ENCODE measurements at places on chromosomes 5 and 9.

- DNase-seq, result no peak
Observed at GRCh38 chr5:142342128-142342981, 17.5 kb upstream of the SPRY4 start.

- no peak for DNase-seq
Observed at GRCh38 chr9:127163409-127163808, 41.0 kb upstream of the ANGPTL2 start.

- no peak for DNase-seq
Observed at GRCh38 chr5:159657771-159658170, 258.5 kb upstream of the ADRA1B start.

DNA sequence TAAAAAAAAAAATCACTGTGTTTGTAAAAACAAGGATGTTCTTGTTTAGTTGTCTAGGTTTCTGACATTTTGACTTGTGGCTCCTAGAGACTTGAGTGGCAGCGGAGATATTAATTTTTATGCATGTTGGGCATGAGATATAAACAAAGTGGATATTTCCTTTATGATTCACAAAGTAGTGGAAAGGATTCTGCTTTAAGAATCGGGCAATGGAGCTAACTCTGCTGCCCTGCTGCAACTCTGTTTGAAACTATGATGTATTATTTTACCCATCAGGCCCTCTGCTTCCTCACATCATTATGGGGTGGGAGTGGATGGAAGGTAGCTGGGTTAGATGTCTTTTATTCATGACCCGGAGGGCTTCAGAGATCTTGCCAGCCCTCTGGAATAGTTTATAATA lies 94.1 kb upstream of the CD180 start:
- no peak for DNase-seq

- DNase-seq, result no peak
Observed at GRCh38 chr5:72488756-72489155, 18.5 kb downstream of the ZNF366 start.

- DNase-seq, result peak; percentile 44
Observed at GRCh38 chr9:132169672-132170392, 8.0 kb downstream of the NTNG2 start.
